Vagina (tissue), 2 donors: ENCODE measurements at places on chromosomes 6 and 20. TPM values are rescaled to one million over a fixed set of nuclear protein-coding genes. Genes with fewer than 3 reads are reported as not detected.

The NNAT gene
- total RNA-seq: 8.3 TPM

The HMGCLL1 gene
- 1.7 TPM for total RNA-seq

The SPAG4 gene
- total RNA-seq: 6.9 TPM

- DNase-seq: no peak
Observed at GRCh38 chr20:17500826-17501225, 30.4 kb downstream of the BFSP1 start.

DNA sequence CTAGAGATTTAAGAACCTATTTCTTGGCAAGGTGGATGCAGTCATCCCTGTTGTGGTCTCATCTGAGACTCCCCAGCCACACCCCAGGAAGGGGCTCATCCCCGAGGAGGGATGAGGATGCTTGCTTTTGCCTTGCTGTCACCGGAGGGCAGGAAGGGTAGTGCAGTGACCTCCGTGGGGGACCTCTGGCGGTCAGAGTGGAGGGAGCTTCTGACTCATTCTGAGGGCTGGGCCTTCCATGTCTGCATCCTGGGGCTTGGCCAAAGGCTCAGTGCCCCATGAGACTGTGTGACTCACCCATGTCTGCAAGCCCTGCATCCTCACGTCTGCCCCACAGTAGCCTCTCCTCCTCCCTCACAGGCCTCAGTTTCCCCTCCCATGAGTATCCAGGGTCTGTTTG is 38.7 kb downstream of the UQCC2 start:
- no peak for DNase-seq

- DNase-seq: no peak
Observed at GRCh38 chr6:83536647-83537589, 24.6 kb downstream of the PRSS35 start.

GRCh38 chr6:36623547-36624459 is 29.6 kb downstream of the SRSF3 start:
- no peak for DNase-seq

GRCh38 chr6:162963861-162964260 is 236.1 kb downstream of the PACRG start:
- DNase-seq: no peak

The CD93 gene
- total RNA-seq: 45.4 TPM

DNA sequence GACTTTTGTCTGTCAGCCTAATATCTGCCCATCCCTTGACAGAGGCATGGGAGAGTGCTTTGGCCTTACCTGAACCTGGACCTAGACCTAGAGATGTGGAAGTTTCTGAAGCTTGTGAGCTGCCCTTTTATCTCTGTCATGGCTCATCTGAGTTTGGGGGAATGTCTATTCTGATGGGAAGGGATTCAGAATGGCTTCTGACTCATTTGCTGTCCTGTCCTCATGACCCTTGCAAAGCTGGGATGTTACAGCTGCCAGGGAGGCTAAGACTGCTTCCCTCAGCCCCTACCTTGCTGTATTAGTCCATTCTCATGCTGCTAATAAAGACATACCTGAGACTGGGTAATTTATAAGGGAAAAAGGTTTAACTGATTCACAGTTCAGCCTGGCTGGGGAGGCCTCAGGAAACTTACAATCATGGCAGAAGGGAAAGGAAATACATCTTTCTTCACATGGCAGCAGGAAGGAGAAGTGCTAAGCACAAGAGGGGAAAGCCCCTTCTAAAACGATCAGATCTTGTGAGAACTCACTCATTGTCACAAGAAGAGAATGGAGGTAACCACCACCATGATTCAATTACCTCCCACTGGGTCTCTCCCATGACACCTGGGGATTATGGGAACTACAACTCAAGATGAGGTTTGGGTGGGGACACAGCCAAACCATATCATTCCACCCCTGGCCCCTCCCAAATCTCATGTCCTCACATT is 252.2 kb downstream of the ERMARD start:
- DNase-seq: no peak

DNA sequence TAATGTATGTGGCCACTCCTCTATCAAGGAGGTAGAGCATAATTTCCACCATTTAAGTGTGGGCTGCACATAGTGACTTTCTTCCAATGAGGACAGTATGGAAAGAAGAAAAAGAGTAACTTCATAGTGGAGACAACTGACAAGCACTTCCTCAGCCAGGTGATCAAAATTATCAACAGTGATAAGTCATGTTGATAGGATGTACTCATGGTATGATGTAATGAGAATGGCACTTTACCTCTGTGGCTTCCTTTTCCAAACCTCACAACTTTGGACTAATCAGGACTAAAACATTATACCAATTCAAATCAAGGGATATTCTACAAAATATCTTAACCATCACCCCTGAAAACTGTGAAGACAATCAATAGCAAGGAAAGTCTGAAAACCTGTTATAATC is 302.3 kb upstream of the CITED2 start:
- no peak for DNase-seq
